ENCODE measurements at places on chromosomes 2 and 18. TPM values are rescaled to one million over a fixed set of nuclear protein-coding genes. Genes with fewer than 3 reads are reported as not detected.

CHN1 gene
- 28.1 TPM for total RNA-seq

TMEM178A gene
- 4.9 TPM for total RNA-seq

- DNase-seq: no peak
Measured at GRCh38 chr18:49560624-49561288, 1.1 kb upstream of the LIPG start.

GRCh38 chr18:63261029-63261428 is 58.5 kb downstream of the BCL2 start:
- DNase-seq: no peak

GRCh38 chr18:48274301-48274700 is 134.9 kb downstream of the ZBTB7C start:
- peak; percentile 5 for DNase-seq

DNA sequence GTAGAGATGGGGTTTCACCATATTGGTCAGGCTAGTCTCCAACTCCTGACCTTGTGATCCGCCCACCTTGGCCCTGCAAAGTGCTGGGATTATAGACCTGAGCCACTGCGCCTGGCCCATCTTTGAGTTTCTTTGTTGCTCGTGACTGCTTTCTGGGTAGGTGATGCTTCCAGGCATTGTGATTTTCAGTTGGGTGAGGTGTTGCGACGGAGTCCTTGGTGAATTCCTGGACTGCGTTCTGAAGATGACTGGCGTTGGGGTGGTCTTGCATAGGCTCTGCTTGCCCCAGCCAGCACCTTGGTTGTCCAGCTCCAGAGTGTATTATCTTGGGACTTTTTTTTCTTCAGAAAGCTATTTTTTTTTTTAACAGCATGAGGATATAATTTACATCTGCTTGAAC is 103.4 kb downstream of the DCDC2C start:
- no peak for DNase-seq
